Stimulated activated CD4-positive, alpha-beta T cell treated with anti-CD3 and anti-CD28 coated beads, Interleukin-1b, Interleukin-23, amount 100 ng/mL, for 1 hour (primary cell): ENCODE measurements at places on chromosomes 2 and 18.

GRCh38 chr2:101002562-101003277 is 631 bp downstream of the RPL31 start:
- no peak for DNase-seq

- DNase-seq: no peak
Observed at GRCh38 chr2:236872015-236872414, 213.7 kb upstream of the COPS8 start.

DNA sequence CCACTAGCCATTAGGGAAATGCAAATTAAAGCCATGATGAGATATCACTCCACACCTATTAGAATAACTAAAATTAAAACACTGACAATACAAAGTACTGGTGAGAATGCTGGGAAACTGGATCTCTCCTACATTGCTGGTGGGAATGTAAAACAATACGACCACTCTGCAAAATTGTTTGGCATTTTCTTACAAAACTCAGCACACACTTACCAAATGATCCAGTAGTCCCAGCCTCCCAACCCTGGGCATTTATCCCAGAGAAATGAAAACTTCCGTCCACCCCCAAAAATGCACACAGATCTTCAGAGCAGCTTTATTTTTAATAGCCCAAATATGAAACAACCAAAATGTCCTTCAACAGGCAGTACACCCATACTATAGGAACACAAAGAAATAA is 8.9 kb upstream of the TMSB10 start:
- no peak for DNase-seq

DNA sequence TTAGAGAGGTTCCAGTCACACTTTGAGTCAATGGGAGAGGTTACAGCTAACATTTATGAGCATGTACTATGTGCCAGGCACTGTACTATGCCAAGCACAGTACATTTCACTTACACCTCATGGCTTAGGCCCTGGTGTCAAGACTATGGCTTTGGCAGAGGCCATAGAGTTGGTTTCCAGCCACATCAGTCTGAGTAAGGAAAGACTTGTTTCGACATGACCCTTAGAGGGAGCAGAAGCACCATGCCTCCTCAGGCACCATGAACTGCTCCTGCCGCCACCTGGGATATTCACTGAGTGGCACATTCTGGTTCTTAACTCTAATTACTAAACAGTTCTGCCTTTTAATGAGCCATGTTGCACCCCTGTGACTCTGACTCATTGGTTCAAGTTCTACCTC is 12.7 kb downstream of the DGUOK start:
- no peak for DNase-seq

- no peak for DNase-seq
Observed at GRCh38 chr2:130380096-130380934, 24.5 kb downstream of the PTPN18 start.

GRCh38 chr2:158573739-158574138 is 117.0 kb downstream of the PKP4 start:
- no peak for DNase-seq

DNA sequence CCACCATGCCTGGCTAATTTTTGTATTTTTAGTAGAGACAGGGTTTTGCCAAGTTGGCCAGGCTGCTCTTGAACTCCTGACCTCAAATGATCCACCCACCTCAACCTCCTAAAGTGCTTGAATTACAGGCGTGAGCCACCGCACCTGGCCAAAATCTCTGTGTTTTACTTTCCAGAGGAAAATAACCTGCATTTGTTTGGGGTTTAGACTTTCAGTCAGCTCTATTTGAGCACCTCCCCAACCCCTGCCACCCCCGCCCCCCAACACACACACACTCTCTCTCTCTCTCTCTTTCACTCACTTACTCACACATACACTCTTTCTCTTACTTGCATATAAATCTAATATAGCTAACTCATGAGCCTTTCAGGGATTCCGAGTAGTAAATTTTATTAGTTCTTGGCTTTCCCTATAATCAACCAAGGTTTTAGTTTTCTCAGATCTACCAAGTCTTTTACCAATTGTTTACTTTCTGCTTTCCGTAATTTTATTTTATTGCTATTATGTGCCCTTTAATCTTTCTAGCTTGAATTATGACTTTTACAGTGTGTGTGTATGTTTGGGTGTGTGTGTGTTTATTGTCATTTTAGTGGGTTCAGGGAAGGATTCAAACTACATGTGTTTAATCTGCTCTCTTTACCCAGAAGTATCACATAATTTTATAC is 24.5 kb downstream of the MFSD6 start:
- no peak for DNase-seq

DNA sequence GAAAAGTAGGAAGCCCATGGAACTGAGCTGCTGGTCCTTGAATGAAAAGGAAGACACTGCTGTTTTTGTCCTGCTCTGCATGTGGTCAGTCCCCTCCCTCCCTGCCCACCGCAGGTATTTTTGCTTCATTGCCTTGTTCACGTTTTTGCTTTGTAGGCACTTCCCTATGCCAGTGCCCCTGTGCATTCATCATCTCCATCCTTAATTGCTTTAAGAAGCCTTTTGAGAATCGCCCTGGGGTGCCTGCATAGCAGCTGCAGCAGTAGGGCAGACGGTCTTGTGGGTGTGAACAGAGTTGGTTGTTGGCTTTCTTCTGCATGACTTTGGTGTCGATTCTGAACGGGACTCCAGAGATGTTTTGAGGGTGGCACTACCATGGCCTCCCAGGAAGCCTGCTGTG is 97.0 kb downstream of the CABLES1 start:
- no peak for DNase-seq

- no peak for DNase-seq
Observed at GRCh38 chr2:42249887-42250286, 80.7 kb downstream of the EML4 start.

DNA sequence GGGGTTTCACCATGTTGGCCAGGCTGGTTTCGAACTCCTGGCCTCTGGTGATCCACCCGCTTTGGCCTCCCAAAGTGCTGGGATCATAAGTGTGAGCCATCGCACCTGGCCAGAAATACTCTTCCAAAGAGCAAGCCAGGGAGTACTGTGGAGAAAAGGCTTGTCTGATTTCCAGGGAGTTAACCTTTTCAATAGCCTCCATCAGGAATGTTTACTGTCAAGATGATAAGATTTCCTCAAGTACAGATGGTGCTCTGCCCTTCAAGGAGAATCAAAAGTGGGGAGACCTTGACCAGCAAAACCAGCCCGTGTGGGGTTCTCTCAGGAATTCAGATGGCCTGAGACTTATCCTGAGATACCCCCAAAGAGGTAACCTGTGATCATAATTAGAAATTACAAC is 237.2 kb downstream of the PRKCE start:
- DNase-seq: no peak

GRCh38 chr2:151544449-151544848 is 134.7 kb downstream of the RIF1 start:
- DNase-seq: no peak

GRCh38 chr2:10173258-10174005 is 50.9 kb downstream of the RRM2 start:
- no peak for DNase-seq

DNA sequence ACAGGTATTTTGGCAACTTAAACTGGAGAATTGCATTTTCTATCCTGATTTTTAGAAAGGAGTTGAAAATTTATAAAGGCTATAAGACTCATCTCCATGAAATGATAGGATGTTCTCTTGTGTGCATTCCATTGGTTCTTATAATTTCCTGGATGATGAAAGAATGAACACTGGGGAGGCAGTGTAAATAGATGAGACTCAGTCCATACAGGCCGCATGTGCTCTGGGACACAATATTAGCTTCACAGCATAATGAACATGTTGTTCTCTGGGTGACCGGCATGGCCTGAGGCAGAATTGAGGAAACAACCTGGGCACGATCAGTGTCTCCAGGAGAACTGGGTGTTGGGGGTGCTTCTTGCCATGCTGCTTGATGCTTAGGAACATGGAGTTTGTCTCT is 38.8 kb downstream of the AOX1 start:
- DNase-seq: no peak

DNA sequence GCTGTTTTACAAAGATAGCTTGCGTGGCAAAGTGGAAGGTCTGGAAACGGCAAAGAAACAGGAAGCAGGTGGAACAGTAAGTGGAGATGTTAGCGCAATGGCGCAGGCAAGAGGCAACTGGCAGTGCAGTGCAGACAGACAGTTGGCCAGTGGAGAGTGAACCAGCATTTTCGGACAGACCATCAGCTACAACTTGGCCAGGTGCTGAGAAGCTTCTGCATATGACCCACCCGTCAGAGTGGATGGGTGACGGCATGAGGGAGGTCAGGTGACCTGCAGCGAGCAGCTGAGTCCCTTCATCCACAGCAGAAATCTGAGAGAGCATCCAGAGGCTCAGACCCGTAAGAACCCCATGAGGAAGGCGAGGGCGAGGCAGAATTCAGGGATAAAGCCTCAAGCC is 33.8 kb downstream of the NPC1 start:
- DNase-seq: no peak

DNA sequence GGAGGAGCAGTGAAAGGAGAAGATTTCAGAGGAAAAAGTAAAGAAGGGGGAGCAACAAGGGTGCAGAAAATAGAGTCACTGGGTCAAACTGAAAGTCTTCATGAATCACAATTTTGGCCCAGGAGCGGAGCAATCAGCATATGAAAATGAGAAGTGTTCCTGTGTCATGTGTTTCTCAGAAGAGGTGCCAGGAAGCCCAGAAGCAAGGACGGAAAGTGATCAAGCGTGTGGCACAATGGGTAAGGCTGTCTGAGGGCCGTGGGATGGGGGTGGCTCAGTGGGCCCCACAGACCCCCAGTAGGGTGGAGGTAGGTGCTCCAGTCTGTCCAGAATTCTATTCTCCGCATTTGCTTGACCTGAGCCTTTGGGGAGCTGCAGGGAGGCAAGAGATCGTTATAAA is 44.2 kb downstream of the SP140 start:
- no peak for DNase-seq

GRCh38 chr2:99771681-99772333 is 282.0 kb upstream of the REV1 start:
- no peak for DNase-seq

GRCh38 chr2:206520450-206520849 is 77.1 kb downstream of the ADAM23 start:
- DNase-seq: no peak

- no peak for DNase-seq
Observed at GRCh38 chr2:174766271-174766670, 2.0 kb upstream of the CHRNA1 start.

DNA sequence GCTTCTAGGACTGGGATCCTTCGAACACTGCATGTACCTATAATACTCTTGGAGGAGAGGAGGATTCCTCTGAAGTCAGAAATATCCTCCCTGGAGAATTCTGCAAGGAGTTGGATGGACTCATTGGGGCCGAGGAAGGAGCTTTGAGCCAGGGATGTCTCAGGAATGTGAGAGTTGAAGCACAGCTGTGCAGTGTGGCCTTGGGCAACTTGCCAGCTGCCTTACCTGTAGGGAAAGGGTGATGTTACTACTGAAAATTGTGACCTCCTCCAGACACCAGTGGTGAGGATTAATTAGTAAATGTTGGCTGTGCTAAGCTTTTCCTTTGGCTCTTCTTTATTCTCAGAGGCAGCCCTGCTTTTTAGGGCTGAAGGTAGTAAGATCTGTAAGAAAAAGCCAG is 41.4 kb downstream of the FMNL2 start:
- no peak for DNase-seq

GRCh38 chr18:68948622-68949021 is 150.7 kb downstream of the CCDC102B start:
- DNase-seq: no peak

DNA sequence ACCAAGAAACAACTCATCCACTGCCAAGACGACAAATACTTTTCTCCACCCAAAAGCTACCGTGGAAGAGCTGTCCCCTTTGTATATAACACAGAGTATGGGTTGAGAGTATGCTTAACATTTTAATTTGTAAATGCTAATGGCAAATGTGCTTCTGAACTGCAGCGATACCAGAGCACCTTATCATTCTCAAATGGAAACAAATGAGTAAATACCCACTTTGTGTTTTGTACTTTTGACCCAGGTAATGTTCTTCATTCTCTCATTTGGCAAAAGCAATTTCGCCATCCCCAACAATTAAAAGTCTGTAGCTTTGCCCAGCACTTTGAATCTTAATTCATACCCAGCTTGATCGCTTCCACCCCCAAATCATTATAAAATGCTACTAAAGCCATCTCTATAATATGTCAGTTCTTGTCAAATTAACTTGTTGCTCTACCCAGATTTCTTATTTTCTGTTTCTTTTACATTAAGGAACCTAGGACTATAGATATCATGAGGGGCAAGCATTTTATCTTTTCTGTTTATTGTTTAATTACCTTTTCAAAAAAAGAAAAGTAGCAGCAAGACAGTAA is 6.2 kb upstream of the POU3F3 start:
- no peak for DNase-seq

- no peak for DNase-seq
Observed at GRCh38 chr2:97727296-97727695, 13.9 kb downstream of the ZAP70 start.
